ENCODE measurements at places on chromosomes 5 and 9.

DNA sequence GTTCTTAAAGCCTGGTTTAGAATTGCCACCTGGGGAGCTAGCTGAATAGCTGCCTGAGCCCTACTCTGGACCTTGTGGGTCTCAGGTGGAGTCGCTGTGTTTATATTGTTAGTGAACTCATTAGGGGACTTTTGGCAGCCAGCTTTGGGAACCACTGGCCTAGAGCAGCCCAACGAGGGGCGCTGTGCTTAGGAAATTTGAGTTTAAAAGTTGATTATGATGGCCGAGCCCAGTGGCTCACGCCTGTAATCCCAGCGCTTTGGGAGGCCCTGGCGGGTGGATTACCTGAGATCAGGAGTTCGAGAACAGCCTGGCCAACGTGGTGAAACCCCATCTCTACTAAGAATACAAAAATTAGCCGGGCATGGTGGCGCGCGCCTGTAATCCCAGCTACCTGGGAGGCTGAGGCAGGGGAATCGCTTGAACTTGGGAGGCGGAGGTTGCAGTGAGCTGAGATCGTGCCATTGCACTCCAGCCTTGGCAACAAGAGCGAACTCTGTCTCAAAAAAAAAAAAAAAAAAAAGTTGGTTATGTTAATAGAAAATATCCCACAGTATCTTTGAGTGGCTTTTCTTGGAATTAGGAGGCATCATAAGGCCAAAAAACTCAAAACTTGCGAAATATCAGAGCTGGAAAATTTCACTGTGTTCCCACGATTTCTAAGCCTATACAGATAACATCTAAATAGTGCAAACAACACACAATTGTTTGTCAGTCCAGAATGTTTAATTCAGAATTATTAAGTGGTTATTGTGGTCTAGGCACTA is 809 bp downstream of the MCCC2 start:
- DNase-seq = no peak

- DNase-seq = no peak
These were observed 403.5 kb downstream of the TAF11L14 start for GRCh38 chr5:18037718-18038117.

DNA sequence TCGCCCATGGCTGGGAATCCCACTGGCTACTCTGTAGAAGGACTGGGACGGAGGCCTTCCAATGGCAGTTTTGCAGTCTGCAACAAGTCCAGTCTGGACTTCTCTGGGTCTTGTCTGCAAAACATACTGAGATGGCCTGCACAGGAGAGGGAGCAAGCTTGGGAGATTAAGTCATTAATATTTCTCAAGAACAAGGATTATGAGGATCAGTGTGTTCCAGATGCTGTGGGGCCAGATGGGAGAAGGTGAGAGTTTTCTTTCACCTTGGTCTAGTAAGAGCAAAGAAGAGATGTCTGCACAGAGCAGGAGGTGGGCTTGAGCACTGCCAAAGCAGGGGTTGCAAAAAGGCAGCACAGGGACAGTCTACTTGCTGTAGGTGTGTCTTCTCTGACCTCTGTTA is at the start of gene PDE6A:
Gene PDE6A, minus strand, starts transcription at position 128 of the 400 bp plus-strand sequence. Its CDS starts 120 bp downstream, at position 8.
- DNase-seq = no peak

- DNase-seq = no peak
These were observed 459.9 kb upstream of the ZNF462 start for GRCh38 chr9:106403081-106403480.

GRCh38 chr5:111278858-111279504 is 54.8 kb downstream of the CAMK4 start:
- peak; percentile 60 for DNase-seq

- no peak for DNase-seq
These were observed 5.5 kb upstream of the RUSC2 start for GRCh38 chr9:35484406-35484805.

GRCh38 chr5:160379511-160379910 is 9.1 kb upstream of the C1QTNF2 start:
- no peak for DNase-seq

DNA sequence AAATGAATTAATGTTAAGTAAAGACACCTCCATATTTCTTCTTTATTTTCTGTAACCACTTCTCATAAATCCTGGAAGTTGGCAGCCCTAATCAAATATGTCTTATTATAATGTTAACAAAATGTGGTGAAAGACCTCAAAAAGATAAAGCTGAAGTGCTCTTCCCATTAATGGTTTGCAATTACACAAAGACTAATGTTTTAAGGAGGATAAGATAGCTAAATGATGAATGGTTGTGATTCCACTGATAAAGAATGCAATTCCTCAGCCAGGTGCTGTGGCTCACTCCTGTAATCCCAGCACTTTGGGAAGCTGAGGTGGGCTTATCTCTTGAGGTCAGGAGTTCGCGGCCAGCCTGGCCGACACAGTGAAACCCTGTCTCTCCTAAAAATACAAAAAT is 125.8 kb upstream of the SNX2 start:
- no peak for DNase-seq

DNA sequence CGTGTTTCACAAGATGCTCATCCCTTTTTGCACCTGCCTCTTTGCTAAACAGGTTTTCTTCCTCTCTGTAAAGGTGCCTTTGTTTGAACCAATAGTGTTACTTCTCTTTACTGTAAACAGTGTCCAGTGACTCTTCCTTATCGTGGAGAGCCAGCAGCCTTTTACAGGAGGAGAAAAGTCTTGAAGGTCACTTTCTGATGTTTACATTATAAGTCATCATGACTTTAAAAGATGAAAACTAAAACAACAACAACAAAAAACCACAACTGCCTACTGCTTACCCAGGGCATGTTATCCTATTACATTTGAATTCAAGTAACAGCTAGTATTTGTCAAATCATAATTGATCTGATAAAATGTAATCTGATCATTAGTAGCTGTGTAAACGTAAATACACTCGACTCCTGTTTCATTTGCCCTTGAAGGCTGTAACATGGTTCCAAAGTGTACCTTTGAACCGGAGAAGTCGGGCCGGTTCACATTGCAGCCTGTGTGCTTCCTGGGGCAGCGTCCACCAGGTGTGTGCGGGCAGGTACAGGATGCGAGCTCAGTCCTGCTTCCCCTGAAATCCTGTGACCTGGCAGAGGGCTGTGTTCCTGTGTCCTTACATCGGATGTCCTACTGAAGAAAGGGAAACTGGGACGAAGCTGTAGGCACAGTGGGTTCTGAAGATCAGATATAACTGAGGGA is 118.1 kb downstream of the C9orf152 start:
- DNase-seq = no peak

- DNase-seq = no peak
These were observed 60.4 kb downstream of the RAPGEF1 start for GRCh38 chr9:131679261-131680020.

DNA sequence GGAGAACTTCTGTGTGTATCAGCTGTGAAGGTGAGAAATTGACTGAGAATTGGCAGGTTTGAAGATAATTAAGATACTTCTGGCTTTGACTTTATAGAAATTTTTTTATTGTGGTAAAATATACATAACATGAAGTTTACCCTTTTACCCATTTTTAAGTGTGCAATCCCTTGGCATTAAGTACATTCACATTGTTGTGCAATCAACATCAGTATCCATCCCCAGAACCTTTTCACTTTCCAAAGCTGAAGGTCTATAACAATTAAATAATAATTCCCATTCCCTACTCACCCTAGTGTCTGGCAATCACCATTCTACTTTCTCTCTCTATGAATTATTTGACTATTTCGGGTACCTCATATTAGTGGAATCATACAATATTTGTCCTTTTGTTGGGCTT is 69.9 kb downstream of the ACTBL2 start:
- DNase-seq = no peak

GRCh38 chr5:56169281-56169680 is 63.8 kb downstream of the ANKRD55 start:
- no peak for DNase-seq

DNA sequence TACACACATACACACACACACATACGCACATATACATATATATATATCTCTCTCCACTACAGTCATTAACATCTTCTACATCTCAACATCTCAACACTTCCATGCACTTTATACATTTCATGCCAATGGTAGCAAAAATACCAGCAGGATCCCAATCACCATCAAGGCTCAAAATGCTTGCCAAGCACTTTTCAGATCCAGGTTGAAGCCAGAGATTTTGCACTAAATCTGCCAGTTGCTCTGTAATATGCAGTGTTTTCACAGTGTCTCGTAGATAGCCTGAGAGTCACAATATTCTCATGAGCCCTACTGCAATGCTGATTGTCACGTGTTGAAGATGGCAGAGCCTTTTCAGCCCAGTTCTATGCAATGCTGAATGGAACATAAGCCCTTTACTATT is 1140.9 kb upstream of the C9orf72 start:
- no peak for DNase-seq

DNA sequence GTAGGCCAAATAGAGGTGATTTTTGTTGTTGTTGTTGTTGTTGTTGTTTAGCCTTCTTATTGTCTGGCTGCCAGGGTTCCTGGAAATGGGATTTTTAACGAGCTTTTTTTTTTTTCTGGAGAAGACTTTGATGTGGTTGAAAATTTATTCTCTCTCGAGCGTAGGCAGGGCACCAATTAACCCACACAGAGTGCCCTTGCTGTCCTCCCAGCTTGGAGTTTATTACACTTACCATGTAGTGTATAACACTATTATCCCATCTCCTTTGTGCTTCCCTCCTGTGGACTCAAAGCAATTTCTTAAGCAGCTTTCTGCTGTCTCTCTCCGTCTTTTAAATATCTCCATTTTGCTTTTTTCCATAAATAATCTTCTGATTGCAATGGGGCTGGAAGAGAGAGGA is 57.4 kb downstream of the OR2K2 start:
- DNase-seq = no peak

- no peak for DNase-seq
These were observed 94.4 kb upstream of the PRLR start for GRCh38 chr5:35324679-35325078.

- no peak for DNase-seq
These were observed 78.9 kb downstream of the PPP2R2B start for GRCh38 chr5:146799671-146800070.

DNA sequence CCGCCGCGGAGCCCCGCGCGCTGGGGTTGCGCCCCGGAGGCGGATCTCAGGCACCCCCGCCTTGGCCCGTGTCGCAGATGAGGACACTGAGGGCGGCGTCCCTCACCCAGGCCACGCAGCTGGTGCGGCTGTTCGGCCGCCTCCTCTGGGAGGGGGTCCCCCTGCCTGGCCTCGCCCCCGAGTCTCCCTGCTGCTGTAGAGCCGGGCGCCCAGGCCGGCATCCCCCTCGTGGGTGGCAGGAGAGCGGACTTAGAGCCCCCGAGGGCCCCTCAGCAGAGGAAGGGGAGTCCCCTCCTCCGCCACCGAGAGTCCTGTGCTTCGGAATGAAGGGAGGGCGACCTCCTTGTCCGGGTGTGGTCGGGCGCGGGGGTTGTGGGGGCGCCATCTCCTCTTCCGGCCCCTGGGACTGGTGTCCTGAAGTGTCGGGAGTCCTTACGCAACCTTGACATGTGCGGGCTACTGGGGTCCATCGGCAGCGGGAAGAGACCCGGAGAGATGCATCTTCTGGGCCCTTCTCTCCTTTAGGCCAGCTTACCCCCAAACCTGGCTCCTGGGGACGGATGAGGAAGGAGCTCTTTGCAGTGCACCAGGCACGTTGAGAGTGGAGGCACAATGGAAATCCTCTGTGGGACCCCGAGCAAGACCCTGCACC is 11.7 kb upstream of the EXOSC2 start:
- peak; percentile 58 for DNase-seq

GRCh38 chr9:133777068-133777791 is 39.1 kb upstream of the SARDH start:
- DNase-seq = no peak

- DNase-seq = no peak
These were observed 90.6 kb downstream of the PSD2 start for GRCh38 chr5:139886213-139886612.

DNA sequence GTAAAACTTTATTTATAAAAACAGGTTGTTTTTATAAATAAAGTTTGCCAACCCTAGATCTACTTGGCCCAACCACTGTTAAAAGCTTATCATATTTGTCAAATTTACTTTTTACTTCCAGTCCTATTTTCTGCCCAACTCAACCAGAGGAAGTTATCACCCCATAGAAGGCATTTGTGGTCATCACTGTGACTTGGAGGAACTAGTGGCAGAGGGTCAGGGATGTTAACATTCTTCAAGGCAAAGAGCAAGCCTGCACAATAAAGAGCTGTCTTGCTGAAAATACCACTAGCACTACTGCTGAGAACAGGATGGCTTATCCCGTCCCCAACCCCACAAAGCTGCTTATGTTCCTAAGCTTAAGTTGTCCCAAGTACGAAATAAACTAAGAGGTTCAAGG is 22.3 kb downstream of the TTC33 start:
- DNase-seq = no peak

- DNase-seq = no peak
These were observed 19.5 kb upstream of the B4GALT1 start for GRCh38 chr9:33186457-33187168.

GRCh38 chr9:102587281-102587680 is 407.9 kb upstream of the CYLC2 start:
- DNase-seq = no peak

- DNase-seq = no peak
These were observed 6.1 kb upstream of the AP3B1 start for GRCh38 chr5:78300464-78301045.

GRCh38 chr5:149464796-149465489 is 85.9 kb upstream of the IL17B start:
- no peak for DNase-seq

DNA sequence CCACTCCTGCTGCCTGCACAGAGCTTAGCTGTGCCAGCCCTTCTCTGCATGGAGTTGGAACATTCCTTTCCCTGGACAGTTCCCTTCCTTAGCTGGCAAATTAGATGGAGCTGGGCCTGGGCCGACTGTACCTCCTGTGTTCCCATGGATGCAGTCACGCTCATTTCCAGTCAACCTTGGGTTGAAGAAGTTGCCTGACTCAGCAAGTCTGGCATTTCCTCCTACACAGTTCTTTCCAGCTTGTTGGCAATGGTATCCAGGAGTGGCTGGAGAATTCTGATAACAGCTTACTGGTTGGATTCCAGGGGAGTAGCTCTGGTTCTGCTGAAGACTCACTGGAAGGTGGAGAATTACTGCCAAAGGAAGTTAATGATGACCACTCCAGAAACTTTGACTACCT is 9.2 kb upstream of the TAF1L start:
- no peak for DNase-seq

GRCh38 chr9:82424599-82425120 is 436.1 kb downstream of the SPATA31D1 start:
- no peak for DNase-seq

DNA sequence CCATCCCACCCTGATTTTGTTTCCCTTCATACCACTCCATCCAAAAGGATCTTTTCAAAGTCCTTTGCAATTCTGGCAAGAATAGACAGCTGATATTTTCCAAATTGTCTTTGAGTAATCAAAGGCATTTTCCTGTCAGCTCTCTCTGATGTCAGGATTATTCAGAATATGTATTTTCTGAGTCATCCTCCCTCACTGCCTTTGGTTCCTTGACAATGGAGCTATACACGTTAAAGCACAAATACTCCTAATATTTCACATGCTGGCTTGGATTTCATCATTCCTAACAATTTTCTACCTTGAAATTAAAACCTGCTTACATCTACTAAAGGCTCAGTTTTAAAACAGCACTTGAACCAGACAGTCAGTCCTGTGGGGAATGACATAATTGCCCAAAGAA is 379.4 kb downstream of the GADD45G start:
- no peak for DNase-seq

- DNase-seq = no peak
These were observed 21.7 kb upstream of the SPDL1 start for GRCh38 chr5:169561893-169562292.

Measured in right forelimb (tissue), 1 donor.